ENCODE measurements at places on chromosomes 7 and 10.

DNA sequence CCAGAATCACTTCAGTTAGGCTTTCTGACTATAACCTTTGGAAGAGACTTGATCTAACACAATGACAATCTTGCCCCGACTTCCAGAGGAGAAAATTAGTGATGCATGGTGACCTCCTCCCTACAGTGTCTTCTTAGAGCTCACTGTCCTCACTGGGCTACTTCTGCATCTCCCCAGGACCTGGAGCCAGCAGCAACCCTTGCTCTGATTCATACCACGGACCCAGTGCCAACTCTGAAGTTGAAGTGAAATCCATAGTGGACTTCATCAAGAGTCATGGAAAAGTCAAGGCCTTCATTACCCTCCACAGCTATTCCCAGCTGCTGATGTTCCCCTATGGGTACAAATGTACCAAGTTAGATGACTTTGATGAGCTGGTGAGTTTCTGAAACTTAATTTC, 12.6 kb downstream of the CPA2 start:
- no peak for DNase-seq

GRCh38 chr10:78458983-78459638, 425.4 kb downstream of the RPS24 start:
- DNase-seq, result no peak

- no peak for DNase-seq
Measured at GRCh38 chr7:157238087-157238486, 98.7 kb upstream of the DNAJB6 start.

DNA sequence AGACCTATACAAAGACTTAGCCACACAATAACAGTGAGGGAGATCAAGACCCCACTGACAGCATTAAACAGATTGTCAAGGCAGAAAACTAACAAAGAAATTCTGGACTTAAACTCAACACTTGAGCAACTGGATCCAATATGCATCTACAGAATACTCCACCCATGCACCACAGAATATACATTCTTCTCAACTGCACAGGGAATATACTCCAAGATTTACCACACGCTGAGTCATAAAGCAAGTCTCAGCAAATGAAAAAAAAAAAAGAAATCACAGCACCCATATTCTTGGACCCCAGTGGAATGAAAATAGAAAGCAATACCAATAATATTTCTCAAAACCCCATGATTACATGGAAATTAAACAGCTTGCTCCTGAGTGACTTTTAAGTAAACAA, 680.2 kb downstream of the PCDH15 start:
- DNase-seq, result no peak

DNA sequence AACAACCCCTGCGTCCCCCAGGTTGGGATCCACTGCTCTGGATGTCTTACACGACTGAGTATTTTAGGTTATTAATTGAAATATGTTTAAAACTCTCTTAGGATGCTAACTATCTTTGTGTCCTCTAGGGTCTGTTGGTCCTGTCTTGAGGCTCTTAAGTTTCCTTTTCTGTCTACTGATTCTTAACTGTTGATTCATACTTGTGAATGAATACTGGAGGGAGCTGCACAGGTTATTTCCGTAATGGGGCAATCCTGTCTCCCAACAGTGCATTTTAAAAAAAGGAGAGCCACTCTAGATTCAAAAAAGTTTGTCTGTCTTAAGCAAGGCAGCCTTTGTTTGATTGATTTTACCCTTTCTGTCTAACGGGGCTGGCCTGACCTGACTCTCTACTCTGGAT, 237.6 kb upstream of the POM121L12 start:
- DNase-seq, result no peak

GRCh38 chr7:30906515-30907240, 5.0 kb upstream of the AQP1 start:
- DNase-seq, result no peak

DNA sequence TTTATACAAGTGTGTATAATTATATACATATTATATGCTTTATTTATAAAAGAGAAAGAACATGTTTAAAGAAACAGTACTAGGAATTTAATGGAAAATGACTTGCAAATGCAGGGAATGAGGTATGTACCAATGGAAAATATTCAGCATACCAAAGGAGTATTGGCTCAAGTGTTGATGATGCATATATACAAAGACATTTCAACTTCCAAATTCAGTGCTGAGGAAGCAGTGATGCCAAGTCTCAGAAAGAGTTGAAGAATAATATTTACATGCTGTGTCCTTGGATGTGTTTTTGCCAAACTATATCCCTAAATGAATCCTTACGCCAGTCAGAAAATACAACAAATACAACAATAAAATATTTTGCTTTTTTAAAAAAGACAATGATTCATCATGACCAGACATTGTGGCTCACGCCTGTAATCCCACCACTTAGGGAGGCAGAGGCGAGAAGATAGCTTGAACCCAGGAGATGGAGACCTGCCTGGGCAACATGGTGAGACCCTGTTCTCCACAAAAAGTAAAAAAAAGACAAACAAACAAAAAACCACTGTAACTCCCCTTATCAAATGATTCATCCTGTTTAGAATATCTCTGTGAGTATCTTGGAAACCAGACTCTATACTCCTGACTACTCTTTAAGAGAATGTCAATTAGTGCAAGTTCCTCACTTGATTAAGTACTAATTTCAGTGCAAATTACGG, 157.2 kb downstream of the CHRM2 start:
- no peak for DNase-seq

GRCh38 chr7:124898531-124898930, 31.1 kb downstream of the POT1 start:
- no peak for DNase-seq

DNA sequence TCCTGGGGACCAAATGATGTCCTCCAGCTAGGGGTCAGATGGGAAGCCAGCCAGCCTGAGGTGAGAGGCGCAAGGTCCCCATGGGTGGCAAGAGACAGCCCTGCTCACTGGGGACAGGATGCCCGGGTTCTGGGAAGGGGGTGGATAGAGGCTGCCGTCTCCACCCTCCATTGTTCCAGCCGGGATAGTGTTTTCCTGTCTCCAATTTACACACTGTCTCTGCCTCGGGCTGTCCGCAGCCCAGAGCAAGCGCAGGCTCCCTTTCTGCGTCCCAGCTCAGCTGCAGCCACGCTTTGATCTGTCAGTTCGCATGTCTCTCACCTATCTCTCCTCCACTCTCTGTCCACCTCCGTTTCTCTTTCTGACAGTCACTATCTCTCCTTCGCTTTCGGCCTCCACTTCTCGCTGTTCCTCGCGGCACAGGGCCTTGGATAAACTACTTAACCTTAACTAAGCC, 2.1 kb downstream of the EPHB4 start:
- no peak for DNase-seq

GRCh38 chr7:111872450-111873325, 310.4 kb upstream of the IMMP2L start:
- DNase-seq, result no peak

Data from CMK (cell line).